NCI-H526 treated with DMSO at 0.1 percent for 48 hours (cell line): ENCODE measurements at places on chromosomes 1 and 21.

DNA sequence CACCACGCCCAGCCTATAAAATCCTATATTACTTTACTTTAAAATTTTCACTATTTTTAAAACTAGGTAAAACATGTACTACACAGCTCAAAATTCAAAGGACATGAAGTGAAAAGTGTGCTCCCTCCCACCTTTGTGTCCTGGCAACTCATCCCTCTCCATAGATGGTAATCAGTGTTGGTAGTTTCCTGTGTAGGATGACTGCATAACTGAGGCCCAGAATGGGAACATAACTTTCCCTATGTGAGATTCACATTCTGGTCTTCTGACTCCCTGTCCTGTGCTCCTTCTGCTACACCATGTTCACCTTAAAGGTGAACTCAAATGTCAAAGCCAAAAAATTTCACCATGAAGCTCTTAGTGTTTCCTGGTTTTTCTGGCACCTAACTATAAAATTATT is 39.3 kb downstream of the XKR8 start:
- no peak for DNase-seq

DNA sequence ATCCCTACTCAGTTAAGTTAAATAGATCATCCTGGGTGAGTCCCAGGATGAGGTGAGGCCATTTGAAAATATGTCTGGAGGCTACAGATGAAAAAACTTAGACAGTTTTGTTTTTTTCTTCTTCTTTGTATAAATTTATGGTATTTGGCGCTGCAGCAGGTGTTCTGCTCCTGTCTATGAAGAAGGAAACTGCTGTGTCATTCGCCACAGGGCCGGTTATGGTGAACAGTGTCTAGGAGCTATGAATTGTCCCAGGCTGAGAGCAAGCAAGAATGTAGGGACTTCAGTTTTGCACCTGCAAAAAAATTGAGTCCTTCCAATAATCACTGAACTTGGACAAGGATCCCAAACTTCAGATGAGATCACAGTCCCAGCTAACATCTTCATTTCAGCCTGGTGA is 674.3 kb upstream of the RGS18 start:
- DNase-seq = no peak

DNA sequence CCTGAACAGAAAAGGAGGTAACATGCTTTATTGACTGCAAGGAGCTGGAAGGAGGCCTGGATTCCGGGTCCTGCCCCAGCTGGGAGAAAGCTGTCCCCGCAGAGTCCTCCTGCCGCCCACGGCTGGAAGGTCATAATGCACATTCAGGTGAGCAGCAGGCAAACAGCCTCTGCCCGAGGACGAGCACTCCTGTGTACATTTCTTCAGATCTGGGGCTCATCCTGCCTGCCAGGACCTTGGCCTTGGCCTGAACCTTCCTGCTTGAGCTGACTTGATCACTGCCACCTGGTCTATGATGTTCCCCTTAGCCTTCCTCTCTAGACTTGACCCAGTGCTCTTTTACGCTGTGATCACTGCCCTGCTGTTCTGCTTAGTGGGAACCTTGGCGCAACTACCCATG is 17.9 kb upstream of the ZNF436 start:
- no peak for DNase-seq

- DNase-seq = no peak
Measured at GRCh38 chr1:37481289-37482003, 7.1 kb downstream of the ZC3H12A start.

DNA sequence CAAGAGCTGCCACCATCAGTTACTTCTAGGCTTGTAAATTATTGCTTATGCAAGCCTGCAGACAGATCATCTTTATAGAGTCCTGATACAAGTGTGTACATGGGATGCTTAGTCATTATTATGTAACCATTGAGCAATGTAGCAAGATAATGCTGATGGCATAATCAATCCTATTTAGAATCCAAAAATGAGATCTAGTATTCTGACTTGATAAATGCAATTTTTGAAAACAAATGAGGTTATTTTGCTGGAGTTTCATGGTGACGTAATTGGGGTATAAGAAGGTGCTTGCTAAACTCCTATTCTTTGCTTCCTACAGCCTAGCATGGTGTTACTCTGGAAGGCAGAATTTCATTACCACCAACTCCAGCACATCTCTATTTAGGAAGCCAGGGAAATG is 801.7 kb upstream of the PRMT6 start:
- no peak for DNase-seq

- DNase-seq = no peak
Measured at GRCh38 chr1:183003203-183003602, 20.0 kb upstream of the LAMC1 start.

DNA sequence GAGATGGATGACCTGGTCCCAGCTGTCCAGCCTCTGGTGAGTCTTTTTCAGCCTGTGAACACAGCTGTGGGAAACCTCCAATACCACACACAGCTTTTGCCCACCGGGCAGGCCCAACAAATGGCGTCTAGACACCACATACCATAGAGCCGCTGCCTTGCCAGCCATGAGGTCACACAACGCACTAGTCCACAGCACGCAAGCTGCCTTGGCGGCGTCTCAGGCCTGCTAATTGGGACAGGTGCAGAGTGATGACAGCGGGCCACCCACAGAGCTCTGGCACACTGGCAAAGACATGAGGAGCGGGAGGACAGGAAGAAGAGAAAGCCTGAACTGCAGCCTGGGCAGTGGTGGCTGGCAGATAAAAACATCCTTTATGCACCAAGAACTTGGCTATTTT is 125.5 kb downstream of the ADAMTS1 start:
- DNase-seq = no peak

DNA sequence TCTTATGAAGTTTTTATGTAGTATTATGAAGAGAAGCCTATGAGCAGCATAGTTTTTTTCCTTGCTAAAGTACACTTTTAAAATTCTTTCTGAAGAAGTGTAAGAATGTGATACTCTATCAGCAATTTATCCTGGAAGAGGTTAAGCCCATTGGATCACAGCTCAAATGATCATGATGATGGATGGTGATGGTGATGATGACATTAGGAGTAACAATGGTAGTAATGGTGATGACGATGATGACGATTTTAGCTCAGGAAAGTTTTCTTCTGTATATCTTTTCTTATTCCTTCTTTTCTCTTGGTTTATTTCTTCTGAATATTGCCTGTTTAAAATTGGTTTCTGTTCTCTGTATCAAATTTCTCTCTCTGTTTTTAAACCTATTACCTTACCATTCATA is 262.9 kb upstream of the DUSP10 start:
- no peak for DNase-seq

GRCh38 chr1:63069214-63069613 is 253.2 kb upstream of the FOXD3 start:
- DNase-seq = no peak

- no peak for DNase-seq
Measured at GRCh38 chr1:209402697-209403096, 180.8 kb upstream of the CAMK1G start.

DNA sequence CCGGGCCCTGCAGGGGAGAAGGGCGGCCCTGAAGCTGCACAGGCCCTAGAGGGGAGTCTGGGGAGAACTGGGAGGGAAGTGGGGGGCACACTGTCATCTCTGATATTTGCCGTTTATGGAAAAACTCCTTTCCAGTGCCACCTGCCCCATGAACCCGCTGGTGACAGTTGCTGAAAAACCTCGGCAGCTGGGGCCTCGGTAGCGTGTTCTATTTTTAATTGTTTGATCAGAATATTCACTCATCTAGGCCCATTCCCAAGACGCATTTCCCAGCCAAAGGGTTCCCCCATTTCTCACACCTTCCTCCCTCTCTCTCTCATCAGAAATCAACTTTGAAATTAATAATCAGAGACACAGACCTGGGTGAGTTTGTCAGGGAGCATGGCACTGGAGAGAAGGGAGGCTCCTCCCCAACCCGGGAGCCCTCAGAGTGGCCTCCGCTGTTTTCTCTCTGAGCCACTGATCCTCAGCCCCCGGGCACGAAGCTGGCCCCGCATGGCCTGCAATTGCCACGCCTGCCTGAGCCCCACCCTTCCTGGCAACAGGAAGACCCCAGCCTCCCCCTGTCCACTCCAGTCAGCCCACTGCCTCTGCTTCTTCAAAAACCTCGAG is 111.1 kb downstream of the CASZ1 start:
- DNase-seq = no peak
